ENCODE measurements at places on chromosomes 12 and 14.

DNA sequence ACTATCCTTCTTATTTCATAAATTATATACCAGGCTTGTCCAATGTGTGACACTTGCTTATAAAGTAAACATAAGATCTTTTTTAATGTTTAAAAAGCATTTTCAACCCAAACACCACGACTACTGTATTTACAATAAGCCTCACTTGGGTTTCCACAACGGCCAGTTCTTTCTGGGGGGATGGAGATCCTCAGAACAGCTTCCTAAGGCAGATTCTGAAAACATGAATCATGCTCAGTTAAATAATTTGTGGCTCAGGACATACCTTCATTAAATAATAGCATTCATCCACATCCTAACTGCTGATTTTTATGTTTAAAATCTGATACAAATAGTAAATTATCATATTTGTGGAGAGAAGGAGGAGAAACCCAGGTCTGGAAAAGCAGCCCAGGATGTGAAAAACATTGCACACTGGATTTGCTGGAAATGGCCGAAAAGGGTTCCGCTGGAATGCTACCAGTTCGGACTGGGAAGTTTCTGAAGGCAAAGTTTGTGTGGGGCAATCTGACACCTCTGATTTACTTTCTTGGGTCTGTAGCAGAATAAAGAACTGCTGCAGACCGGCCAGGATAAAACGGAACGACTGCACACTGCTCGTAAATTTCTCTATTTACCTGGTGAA lies 597 bp downstream of the GLT8D2 start:
- no peak for DNase-seq

- DNase-seq: no peak
These were observed 1.9 kb upstream of the KRT18 start for GRCh38 chr12:52946797-52947547.

DNA sequence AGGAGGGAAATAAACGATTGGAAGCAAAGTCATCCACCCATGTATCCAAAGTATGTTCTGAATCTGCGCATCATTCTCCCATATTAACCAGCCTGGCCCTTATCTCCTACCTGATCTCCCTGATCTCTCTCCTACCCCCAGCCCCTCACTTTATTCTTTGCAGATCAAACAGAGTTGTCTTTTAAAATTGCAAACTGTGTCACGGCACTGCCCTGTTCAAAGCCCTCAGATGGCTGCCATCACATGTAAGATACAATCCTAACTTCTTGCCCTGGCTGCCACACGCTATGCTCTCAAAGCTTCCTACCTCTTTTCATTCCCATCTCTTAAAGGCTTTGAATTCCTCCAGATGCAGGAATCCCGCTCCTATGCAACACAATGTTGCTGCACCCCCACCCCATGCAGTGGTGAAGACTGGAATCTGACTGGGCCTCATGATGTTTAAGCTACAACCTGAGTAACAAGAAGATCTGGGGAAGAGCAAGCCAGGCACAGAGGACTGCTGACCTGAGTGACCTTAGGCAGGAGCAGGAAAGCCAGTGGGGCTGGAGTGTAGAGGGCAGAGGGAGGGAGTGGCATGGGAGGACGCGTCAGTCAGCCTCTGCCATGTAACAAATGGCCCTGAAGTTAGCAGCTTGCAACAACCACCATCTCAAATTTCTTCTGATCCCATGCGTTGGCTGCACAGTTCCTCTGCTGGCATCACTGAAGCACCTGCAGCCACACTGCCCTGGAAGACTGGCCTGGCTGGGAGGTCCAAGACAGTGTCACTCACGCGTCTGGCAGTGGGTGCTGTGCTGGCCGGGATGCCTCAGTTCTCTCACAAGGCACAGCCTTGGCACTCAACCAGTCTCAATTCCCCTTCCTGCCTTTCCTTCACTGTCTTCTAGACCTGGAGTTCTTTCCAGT lies 382.8 kb downstream of the BCL11B start:
- no peak for DNase-seq

DNA sequence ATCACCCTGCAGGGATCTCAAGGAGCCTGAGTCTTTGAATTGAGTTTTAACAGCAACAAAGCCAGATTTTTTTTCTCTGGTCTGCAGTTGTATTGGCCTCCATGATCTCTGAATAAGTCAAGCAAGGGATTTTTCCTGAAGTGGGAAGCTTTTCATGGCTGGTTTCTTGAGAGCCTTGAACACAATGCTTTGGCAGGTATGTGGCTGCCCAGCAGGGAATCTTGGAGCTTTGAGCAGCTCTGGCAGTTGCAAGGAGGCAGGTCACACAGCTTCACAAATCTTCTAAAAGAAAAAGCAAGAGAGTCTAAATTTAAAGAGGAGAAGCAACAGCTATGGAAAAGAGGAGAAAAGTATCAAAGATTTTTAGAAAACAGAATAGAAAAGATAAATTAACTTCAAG lies 60.1 kb downstream of the RPS29 start:
- no peak for DNase-seq

- DNase-seq: no peak
These were observed 44.0 kb downstream of the TBX5 start for GRCh38 chr12:114361992-114362391.

DNA sequence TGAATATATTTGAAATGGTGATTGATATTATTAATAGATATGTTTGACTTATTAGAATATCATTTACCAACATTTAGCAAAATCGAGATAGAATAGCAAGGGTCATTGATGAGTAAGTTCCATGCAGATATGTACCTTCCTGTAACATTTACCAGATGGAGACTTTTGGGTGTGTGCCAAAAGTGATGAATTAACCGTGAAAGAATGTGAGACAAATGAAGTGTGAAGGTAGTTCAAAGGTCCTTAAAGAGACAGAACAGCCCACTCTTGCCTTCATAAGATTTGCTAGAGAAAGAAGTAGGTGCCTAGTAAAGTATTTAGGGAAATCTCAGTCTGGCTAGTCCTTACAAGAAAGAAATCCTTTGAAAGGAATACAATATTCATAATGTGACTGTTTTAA lies 45.5 kb downstream of the FGD4 start:
- no peak for DNase-seq

All from activated T-cell treated with anti-CD3 and anti-CD28 coated beads, Interleukin-2, amount 50 U/mL, for 72 hours (primary cell).